ENCODE measurements at places on chromosomes 6 and 20.

GRCh38 chr6:149950423-149950822 is 8.6 kb downstream of the ULBP2 start:
- DNase-seq: no peak

- DNase-seq: peak; percentile 35
Measured at GRCh38 chr6:152129691-152130151, 322.2 kb downstream of the ESR1 start.

GRCh38 chr20:17688965-17689364 is 6.9 kb upstream of the RRBP1 start:
- no peak for DNase-seq

GRCh38 chr6:138600726-138601125 is 101.4 kb upstream of the NHSL1 start:
- DNase-seq: no peak

GRCh38 chr20:23970049-23970448 is 18.5 kb downstream of the GGTLC1 start:
- no peak for DNase-seq

- no peak for DNase-seq
Measured at GRCh38 chr6:101716810-101717209, 323.3 kb downstream of the GRIK2 start.

- DNase-seq: no peak
Measured at GRCh38 chr6:32222333-32223230, 1.3 kb downstream of the NOTCH4 start.

DNA sequence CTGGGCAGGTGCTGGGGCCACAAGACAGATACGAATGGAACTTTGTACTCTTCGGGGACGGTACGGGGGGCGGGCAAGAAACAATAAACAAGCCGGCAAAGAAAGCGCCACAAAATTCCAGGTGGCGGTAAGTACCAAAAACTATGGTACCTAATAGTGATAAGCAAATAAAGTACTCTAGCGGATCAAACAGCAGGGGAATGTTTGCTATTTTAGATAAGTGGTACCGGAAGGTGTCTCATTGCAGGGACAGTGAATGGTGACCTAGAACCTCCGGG is 15.1 kb upstream of the RIPK1 start:
- DNase-seq: no peak

DNA sequence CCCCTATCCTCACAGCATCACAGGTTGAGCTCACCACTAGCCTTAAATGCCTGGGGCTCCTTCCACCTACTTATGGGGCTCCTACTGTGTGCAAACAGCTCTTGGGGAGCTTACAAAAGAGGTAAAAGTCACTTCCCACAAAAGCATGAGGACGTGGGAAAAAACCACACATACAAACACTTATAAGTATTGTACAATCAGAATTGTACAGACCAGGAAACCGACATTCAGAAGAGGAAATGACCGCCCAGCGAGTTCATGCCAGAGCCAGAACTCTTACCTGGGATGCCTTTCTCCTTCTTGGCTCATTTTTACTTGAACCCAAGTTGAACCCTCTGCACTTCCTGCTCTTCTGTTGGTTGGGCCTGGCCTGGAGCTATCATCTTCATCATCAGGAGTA is 6.3 kb upstream of the PPP1R16B start:
- DNase-seq: no peak

GRCh38 chr6:109255946-109256640 is 126.2 kb downstream of the CD164 start:
- no peak for DNase-seq

DNA sequence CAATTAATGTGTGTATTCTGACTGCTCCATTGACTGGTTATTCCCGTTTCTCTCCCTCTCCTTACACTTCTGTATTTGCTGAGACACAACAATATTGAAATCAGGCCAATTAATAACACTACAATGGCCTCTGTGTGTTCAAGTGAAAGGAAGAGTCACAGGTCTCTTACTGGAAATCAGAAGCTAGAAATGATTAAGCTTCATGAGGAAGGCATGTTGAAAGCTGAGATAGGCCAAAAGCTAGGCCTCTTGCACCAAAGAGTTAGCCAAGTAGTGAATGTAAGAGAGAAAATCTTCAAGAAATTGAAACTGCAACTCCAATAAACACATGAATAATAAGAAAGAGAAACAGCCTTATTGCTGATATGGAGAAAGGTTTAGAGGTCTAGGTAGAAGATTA is 489.5 kb upstream of the CITED2 start:
- no peak for DNase-seq

DNA sequence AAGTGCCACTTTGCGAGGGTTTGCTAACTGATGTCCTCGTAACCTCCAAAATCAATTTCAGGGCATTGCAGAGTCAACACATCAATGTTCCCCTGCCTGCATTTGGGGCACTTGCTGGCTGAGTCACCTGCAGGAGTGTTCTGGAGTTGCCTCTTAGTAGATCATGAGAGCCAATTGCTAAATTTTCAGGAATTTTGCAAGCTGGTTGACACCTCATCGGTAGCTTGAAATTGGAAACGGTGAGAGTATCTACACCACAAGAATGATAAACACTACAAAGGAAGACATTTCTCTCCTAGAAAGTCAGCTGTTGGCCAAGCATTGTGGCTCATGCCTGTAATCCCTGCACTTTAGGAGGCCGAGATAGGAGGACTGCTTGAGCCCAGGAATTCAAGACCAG is 10.8 kb upstream of the BFSP1 start:
- no peak for DNase-seq

GRCh38 chr6:114718186-114718585 is 375.4 kb upstream of the HS3ST5 start:
- DNase-seq: no peak

- no peak for DNase-seq
Measured at GRCh38 chr6:156735751-156736150, 41.4 kb upstream of the ARID1B start.

DNA sequence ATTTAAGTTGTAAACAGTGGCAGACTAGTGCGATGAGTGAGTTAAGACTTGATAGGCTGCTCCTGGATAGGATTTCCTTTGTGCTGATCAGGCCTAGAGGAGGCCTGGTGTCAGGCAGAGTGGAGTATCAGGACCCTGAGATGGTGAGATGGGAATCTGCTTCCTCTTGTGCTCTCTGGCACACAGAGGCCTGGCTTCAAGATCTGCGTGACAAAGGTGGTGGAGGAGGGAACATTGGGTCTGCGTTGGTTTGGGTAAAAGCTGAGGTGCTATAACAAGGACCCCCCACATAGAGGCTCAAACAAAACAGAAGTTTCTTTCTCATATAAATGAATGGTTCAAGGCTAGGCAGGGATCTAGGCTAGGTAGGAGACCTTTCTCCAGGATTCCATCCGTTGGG is 20.3 kb downstream of the SCAND1 start:
- no peak for DNase-seq

Measured in HuH-7 (cell line).